IPS DF 6.9 (cell line): ENCODE measurements at places on chromosomes 3 and 15.

DNA sequence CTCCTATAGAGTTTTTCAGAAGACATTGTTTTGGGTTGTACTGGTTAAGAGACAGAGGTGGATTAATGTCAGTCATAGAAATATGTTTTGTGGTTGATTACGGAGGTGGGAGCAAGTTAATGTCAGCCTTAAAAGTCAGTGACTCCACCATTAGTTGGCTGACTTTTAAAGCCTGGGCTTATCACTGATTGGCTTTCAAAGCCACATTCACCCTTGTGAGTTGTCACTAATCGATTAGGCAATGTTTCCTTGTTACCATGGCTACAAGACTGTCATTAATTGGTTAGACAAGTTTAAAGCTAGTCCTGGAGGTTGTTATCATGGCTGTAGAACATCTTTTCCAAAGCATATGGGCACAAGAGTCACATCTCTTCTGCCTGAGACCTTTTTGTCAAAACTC, 73.0 kb downstream of the NEO1 start:
- H3K27me3 ChIP-seq, result no peaks in the 10 kb centered on the region
- no peak overlapping the region for H3K27ac ChIP-seq
- no peaks in the 10 kb centered on the region; the same call in 1 of the 2 replicates for H3K36me3 ChIP-seq
- no peak for DNase-seq
- no peaks in the 10 kb centered on the region for H3K4me1 ChIP-seq
- no peak overlapping the region for H3K4me3 ChIP-seq

- H3K36me3 ChIP-seq, result no peaks in the 10 kb centered on the region
- DNase-seq, result no peak
- no peak overlapping the region for H3K27ac ChIP-seq
- H3K4me3 ChIP-seq, result no peak overlapping the region
- H3K27me3 ChIP-seq, result no peaks in the 10 kb centered on the region
Measured at GRCh38 chr15:68201879-68202261, 3.3 kb downstream of the CALML4 start.

GRCh38 chr3:114974387-114974786, 172.7 kb downstream of the ZBTB20 start:
- H3K4me3 ChIP-seq, result no peak overlapping the region
- no peaks in the 10 kb centered on the region for H3K4me1 ChIP-seq
- DNase-seq, result no peak
- H3K27ac ChIP-seq, result no peak overlapping the region

DNA sequence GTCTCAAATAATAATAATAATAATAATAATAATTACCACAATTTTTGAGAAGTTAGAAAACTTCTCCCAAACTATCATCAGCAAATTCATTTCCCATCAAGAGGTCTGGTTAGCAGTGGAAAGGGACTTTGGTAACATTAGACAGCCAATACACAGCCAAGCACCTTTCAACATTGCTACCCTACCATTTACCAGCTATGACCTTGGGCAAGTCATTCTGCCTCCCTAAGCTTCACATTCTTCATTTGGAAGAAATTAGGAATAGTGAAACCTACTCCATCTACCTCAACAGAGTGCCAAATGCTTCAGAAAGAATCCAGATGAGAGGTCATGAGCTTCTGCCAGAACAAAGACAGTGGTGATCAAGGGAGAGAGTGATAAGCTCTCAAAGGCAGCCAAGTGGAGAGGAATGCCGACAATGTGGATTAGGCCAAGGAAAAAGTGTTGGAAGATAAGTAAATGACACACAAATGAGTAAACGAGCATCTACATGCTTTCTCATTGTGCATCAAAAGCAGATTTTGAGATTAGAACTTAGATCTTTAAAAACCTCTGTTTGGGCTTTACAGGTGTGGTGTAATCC, 42.9 kb upstream of the LPP start:
- H3K27me3 ChIP-seq, result no peaks in the 10 kb centered on the region
- no peaks in the 10 kb centered on the region for H3K36me3 ChIP-seq
- H3K4me3 ChIP-seq, result no peak overlapping the region
- no peak for DNase-seq
- H3K27ac ChIP-seq, result no peak overlapping the region
- H3K4me1 ChIP-seq, result peaks cover 4% of the 10 kb centered on the region; the same call in 1 of the 2 replicates

GRCh38 chr15:42035435-42035761, 14.6 kb upstream of the PLA2G4E start:
- no peaks in the 10 kb centered on the region for H3K36me3 ChIP-seq
- H3K4me3 ChIP-seq, result no peak overlapping the region
- no peaks in the 10 kb centered on the region for H3K27me3 ChIP-seq
- DNase-seq, result no peak

DNA sequence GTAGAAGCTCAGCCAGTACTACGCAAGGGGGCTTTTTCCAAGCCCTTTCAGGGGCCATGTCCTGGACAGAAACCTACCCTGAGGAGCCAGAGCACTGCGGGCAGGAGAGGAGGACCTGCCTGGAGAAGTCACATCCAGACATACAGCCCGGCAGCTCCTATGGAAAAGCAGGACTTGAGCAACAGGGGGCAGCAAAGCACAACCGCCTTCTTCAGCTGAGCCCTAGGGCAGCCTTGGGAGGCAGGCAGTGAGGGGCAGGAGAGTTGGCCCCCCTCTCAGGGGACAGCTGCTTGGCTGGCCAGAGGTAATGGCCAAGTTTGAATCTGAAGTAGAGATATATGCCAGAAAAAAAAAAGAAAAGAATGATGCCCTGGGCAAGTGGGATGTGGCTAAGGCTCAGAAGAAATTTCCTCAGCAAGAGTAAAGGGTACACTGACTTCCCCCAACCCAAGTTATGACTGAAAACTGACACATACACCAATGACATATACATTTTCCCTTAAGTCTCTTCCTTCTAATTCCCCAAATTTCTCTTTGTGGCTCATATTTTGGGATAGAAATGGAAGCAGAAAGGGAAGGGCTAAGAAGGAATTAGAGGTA, 56.9 kb downstream of the CYP19A1 start:
- no peaks in the 10 kb centered on the region for H3K36me3 ChIP-seq
- no peak overlapping the region for H3K27ac ChIP-seq
- no peaks in the 10 kb centered on the region for H3K4me1 ChIP-seq
- no peaks in the 10 kb centered on the region for H3K27me3 ChIP-seq

DNA sequence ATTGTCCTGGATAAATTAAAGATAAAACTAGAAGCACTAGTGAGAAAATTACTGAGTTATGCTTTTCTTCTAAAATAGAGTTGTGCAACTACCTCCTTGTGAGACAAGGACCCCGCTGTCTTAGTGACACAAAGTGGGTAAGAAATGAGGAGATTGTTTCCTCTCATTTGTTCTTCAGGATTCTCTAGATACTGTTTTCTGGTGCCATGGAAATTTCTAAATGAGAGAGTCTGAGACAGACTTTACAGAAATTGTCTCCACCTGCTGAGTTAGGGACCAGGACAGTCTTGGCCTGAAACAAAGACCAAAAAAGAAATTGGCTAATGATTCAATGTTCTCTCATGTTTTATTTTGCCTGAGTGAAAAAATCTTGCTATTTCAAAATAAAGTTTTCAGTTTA, 427.5 kb downstream of the TUSC7 start:
- no peak overlapping the region for H3K4me3 ChIP-seq
- no peak overlapping the region for H3K27ac ChIP-seq
- no peaks in the 10 kb centered on the region for H3K4me1 ChIP-seq
- no peaks in the 10 kb centered on the region for H3K36me3 ChIP-seq

GRCh38 chr15:40958146-40958545, 4.9 kb downstream of the CHAC1 start:
- H3K36me3 ChIP-seq, result peaks cover 18% of the 10 kb centered on the region
- H3K27ac ChIP-seq, result no peak overlapping the region
- H3K4me1 ChIP-seq, result peaks cover 7% of the 10 kb centered on the region
- H3K4me3 ChIP-seq, result no peak overlapping the region
- DNase-seq, result no peak

DNA sequence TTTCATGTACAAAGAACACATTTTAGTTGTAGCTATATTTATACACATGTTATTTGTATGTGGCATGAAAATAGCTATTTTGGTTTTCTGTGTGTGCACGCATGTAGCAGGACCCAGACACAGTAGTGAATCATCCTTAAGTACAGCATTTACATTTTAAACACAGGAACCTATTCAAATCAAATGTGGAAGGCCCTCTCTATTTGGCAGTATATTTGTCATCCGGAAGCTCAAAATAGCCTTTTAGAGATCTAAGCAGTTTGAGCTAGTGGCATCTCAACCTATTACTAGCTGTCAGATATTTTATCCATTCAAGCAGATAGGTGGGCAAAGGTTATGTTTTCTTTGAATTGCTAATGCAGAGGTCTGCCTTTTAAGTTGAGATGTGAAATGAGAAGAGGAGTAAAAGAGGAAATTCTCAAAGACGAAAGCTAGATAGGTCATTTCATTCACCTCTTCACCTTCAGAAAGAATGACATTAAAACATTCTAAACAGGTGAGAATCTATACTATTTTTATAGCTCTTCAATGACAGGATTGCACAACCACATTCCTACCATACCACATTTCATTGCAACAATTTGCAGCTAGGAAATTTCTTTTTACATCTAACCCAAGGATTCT, 46.3 kb upstream of the TIPARP start:
- no peak overlapping the region for H3K27ac ChIP-seq
- H3K27me3 ChIP-seq, result no peaks in the 10 kb centered on the region
- no peak for DNase-seq
- H3K36me3 ChIP-seq, result no peaks in the 10 kb centered on the region
- H3K4me1 ChIP-seq, result peaks cover 2% of the 10 kb centered on the region; the same call in 1 of the 2 replicates

GRCh38 chr3:70614111-70614510, 301.7 kb upstream of the MDFIC2 start:
- no peak overlapping the region for H3K4me3 ChIP-seq
- DNase-seq, result no peak
- H3K27me3 ChIP-seq, result no peaks in the 10 kb centered on the region
- H3K36me3 ChIP-seq, result no peaks in the 10 kb centered on the region; the same call in 1 of the 2 replicates

DNA sequence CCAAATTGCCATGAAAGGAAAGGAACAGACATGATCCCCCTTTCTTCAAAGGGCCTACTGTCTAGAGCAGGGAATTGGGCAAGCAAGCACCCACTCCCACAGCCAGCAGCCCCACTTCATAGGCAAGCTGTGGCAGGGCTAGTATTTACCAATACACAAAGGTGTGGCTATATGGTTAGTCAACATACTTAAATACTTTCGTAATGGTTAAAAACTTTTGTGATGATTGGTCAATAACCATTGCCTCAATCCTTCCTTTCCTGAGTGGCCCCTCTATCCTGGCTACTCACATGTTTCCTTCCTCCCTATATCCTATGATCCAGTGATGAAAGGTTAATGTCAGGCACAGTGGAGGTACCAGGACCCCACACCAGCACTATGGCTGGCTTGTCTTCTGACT, 30.1 kb upstream of the ARL8B start:
- no peak for DNase-seq
- no peak overlapping the region for H3K4me3 ChIP-seq
- H3K27ac ChIP-seq, result no peak overlapping the region
- no peaks in the 10 kb centered on the region for H3K27me3 ChIP-seq
- H3K36me3 ChIP-seq, result no peaks in the 10 kb centered on the region
- H3K4me1 ChIP-seq, result no peaks in the 10 kb centered on the region

DNA sequence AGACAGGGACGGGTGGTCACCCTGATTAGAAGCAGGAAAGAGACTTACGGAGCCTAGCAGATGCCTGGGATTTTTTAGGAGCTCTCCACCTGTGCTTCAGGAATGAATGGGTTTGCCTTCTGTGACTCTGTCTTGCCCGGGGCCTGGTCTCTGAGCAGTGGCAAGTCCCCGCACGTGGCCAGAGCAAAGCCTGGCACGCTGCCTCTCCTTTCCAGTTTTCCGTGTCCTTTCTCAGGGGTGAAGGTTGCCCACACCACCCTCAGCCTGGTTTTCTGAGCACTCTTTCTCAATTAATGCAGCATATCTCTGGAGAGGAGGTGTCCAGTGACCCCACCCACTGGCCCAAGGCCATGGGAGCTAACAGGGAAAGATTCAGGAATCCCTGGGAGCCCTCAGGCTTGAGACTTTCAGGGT, 14.5 kb upstream of the CHST14 start:
- peaks cover 5% of the 10 kb centered on the region for H3K4me1 ChIP-seq
- H3K27me3 ChIP-seq, result no peaks in the 10 kb centered on the region
- DNase-seq, result no peak
- H3K27ac ChIP-seq, result no peak overlapping the region
